ENCODE measurements at places on chromosomes 3 and 15.

DNA sequence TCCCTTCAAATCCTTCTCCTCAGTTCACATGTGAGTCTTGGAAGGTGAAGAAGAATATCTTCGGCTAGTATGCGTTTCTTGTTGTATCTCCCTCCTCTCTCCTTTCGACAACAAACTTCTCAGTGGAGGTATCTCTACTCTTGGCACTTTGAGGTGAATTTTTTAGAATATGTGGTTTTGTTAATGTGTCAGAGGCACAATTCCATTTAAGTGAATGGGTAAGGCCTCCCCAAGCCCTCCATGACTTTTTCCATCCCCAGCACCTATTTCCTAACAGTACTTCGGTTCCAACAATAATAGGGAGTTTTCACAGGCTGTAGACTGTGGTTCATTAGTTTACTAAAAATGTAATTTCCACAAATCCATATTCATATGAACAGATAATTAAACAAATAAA, 74.2 kb downstream of the TM4SF4 start:
- DNase-seq, result no peak

DNA sequence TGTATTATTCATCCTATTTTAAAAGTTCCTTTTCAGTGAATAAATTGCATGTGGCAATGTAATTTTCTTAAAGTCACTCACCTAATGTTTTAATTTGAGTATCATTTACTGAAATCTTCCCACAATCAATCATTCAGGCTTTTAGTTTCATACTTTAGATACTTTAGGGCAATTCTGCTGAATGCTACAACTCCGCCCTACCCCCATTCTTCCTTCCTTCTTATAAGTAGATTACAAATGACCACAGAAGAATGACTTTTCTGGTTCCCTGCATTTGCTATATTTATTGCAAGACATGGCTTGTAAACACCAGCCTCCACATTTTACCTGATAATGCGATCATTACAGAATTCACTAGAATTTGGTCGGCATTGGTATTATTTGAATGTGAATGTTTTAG, 1061.9 kb downstream of the FHIT start:
- no peak for DNase-seq

- no peak for DNase-seq
Observed at GRCh38 chr3:177519588-177519987, 322.3 kb upstream of the TBL1XR1 start.

GRCh38 chr3:174495928-174496327, 363.2 kb upstream of the NAALADL2 start:
- DNase-seq, result peak; percentile 2

DNA sequence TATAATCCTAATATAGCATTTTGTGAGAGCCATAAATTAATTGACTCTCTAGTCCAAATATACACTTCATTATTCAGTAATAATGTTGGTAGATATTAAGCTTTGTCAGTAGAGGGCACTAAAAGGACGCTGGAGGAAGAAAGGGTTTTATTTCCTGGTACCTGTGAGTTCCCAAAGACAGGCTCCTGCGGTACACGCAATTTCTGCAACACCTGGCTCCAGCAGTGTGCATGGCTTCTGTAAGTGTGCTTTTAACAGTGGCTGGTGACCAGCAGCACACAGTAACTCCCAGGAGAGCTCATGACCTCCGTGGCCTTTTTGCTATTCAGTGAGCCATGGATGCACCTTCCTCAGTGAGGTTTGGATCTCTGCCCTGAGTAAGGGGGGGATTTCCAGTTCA, 338.3 kb upstream of the ZNF385D start:
- DNase-seq, result peak; percentile 3

DNA sequence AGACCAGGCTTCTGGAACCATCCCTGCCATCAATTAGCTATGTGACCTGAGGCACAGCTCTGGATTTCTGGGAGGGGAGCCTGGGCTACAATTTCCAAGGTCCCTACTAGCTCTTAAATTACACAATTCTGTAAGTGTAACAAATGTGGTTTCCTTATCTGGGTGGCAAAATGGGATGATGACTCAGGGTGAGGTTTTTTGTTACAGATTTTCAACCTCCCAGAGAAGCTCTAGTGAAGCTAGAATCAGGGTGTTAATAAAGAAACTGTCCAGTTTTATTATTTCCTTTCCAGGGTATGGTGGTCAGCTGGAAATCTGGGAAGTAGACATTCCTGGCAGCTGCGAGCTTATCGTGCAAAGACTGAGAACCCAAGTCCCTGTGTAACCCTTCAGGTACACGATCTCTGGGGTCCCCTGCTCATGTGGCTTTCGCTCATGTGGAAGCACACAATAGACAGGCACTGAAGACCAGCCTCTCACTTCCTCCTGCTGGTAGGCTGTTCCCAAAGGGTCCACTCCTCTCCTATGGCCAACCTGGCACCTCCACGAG, 7.3 kb downstream of the RAB27A start:
- peak; percentile 61 for DNase-seq

- peak; percentile 53 for DNase-seq
Observed at GRCh38 chr3:130517602-130518001, 625 bp downstream of the COL6A6 start.

- DNase-seq, result no peak
Observed at GRCh38 chr3:36814066-36814717, 49.8 kb upstream of the DCLK3 start.

DNA sequence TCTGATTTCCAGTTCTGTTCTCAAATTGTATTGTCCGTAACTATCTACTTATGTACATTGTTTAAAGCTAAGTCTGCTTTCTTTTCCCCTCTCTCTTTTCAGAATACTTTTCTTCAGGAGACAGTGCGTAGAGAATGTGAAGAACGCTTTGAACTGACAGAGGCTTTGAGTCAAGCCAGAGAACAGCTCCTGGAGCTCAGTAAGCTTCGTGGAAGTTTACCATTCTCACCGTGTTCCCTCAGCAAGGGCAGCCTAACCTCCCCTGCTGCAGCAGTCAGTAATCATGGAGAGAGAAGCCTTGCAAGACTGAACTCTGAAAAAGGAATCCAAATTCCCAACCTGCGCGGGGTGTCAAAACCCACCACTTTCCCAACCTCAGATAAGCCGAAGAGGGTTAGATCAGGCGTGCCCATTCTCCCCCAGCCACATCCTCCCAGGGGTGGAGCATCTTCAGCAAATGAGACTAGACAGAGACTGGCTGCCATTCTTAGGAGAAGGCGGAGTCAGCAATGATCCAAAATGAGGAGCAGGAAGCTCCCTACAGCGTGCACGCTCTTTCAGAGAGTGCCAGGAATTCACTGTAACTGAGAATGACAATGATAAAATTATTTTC, 114.6 kb downstream of the CCNL1 start:
- no peak for DNase-seq

DNA sequence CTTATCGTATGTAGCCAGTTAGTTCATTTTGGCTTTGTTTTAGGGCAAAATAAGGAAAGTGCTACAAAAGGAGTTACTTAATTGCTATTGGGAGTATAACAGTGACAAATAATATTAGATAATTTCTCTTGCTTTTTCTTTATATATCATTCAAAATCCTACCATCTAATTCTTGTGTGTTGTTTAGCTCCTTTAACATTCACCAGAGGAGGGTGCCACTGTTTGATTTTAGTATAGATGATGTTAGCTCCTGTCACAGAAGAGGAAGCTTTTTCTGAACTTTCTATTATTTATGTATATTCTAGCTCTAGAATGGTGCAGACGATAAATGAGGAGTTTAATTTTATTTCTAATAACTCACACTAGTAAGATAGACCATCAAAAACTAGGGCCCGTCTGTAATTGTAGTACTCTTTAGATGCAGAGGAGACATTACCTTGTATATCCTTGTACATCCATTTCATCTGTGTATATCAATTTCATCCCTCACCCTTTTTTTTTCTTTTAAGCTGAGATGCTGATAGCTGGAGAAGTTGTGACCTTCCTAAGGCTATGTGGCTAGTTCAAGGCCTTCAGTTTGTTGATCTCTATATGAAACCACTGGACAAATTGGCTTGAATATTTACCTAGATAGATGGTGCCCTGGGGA, 3.0 kb downstream of the PPM1L start:
- DNase-seq, result no peak

GRCh38 chr3:17322106-17322793, 420.2 kb downstream of the TBC1D5 start:
- no peak for DNase-seq

DNA sequence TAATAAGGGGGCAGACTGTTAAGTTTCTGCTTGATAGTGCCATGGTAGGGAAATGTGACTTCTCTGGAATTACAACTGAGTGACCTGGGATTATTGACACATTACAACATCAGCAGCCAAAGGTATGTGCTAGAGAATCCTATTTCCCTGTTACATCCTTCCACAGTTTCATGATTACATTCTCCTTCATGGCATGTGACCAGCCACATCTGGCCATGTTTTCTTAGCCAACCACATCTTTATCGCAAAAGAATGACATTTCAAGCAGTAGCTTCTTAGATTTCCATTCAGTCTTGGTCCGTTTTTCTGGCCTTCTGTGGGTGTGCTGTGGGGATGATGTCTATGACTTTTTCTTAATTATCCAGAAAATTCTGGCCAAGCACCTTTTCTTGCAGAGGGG, 45.4 kb upstream of the CTDSPL start:
- peak; percentile 27 for DNase-seq

- DNase-seq, result no peak
Observed at GRCh38 chr3:135576751-135577150, 388.8 kb upstream of the PPP2R3A start.

DNA sequence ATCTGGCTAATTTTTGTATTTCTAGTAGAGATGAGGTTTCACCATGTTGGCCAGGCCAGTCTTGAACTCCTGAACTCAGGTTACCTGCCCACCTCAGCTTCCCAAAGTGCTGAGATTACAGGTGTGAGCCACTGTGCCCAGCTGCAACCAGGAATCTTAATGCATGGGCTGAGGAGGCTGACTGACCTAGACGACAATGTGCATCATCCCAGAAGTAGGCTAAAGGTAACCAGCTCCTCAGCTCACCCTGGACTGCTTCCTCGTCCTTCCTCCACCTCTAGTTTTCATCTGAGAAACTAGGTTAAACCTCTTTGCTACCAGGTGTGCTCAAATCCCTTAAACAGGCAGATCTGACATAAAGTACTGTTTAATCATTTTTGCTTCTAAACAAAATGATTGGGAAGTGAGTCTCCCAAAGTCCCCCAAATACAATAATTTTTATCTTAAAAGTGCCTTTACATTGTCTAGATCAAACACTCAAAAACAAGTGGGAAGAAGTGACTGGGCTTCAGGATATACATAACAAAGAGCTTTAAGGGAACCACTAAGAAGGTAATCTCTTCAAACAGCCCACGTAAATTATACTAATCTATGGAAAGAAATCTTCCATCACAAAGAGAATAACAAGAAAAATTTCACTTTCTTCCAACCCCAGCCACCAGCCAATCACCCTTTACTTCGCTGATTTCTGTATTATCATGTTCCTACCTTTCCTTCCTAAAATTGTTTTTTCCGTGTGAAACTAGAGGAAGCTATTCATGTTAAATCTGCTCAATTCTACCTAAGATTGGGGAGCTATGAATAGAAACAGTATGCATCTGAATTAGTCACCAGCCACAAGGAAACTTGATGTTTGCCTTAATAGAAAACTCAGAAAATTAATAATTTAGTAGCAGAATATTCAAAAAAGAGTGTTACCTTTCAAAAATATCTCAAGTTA, 34.7 kb downstream of the IGF2BP2 start:
- no peak for DNase-seq

DNA sequence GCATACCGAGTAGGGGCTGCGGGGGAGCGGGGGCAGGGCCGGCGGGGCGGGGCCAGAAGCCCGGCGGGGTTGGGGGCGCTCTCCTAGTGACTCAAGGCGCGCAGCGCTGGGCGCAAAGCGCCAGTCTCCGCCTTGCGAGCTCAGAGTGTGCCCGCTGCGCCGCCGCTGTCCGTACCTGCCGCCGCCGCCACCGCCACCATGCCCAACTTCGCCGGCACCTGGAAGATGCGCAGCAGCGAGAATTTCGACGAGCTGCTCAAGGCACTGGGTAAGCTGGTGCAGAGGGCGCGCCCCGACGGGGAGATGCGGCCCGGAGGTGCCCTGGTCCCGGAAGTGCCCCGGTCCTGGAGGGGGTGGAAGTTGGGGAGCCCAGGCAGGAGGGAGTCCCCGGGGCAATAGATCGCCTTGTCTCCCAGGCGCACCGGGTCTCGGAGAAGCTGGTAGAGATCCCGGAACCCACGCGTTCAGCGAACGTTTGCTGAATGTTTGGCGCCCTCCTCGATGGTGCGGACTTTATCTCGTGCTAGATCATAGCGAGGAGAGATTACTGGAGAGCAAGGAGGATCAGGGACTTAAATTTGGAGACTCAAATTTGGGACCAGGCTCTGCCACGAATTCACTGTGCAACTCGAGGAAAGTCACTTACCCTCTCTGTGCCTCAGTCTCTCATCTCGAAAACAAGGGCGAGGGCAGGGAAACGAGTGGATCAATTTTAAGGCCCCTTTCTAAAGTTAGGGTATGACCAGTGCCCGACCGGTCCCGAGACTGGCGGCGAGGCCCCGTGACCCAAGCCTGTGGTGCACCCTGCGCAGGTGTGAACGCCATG, at the start of gene CRABP1:
Gene CRABP1 (plus strand): TSS at position 123 of the 826 bp plus-strand sequence. CDS start 76 bp downstream, at position 199.
- DNase-seq, result no peak

DNA sequence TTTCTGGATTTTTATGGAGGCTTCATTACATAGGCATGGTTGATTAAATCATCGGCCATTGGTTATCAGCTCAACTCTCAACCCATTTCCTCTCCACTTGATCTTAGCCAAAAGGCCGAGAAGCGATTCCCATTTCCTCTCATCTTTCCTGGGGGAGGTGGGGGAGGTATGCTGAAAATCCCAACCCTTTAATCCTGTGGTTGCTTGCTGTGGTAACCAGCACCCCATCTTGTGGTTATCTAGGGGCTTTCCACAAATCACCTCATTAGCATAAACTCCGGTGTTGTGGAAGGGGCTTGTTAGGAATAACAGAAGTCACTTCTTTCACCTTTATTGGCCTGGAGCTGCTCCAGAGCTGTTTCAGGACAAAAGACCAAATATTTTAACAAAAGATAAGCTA, 20.9 kb downstream of the PDE8A start:
- no peak for DNase-seq

DNA sequence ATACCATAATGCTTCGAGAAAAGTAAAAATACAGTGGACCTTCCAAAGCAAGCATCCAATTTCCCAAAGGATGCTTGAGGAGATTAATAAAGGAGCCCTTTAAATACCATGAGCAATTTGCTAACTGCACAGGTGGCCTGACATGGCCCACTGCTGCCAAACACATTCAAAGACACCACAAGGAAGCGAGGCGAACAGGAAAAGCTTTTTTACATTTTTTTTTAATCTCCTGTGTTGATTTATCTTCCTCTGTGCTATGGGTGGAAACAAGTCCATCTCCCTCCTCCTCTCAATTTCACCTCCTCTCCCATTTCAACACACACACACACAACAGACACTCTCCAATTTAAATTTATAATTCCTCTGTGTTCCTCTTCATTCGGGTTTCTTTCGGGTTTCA, 243.4 kb downstream of the IGSF11 start:
- no peak for DNase-seq

DNA sequence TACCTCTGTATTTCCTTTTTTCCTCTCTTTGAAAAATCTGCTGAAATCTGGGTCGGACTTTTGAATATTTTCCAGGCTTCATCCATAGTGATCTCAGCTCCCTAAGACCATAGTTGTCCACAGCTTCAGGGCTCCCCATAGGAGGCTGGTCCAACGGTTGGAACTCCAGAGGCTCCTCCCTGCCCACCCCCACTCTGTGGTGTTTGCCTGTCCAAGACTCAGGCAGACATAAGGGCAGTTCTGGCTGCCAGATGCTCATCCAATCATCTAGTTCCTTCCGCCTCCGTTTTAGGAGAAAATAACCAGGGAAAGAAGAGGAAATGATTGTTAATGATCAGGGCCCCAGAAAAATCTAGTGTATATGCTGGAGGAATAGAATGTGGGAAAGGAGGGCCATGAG, 27.9 kb upstream of the PRTG start:
- DNase-seq, result no peak

GRCh38 chr3:127056976-127057375, 74.1 kb downstream of the PLXNA1 start:
- no peak for DNase-seq

Measured in AG08395 (cell line).